Osteocyte (in vitro differentiated cells): ENCODE measurements at places on chromosomes 4 and X. TPM values are rescaled to one million over a fixed set of nuclear protein-coding genes. Genes with fewer than 3 reads are reported as not detected.

DNA sequence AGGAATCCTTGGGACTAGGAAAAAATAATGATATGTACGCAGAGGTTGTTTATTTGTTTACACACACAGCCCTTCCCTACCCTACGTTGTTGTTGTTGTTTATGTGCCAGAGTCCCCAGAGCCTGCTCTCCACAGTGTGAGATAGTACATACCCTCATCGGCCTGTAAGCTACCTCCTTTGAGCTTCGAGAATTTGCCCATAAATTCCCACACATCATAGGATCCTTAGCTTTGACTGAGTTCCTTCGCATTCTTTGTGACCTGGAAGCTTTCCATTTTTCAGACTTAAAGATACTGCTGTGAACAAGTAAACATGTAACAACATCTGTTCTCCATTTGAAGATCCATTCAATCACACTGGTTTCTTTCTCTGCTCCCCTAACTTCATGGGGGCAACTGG lies 114.5 kb downstream of the IRF2 start:
- DNase-seq, result peak; percentile 23

- no peak for DNase-seq
Observed at GRCh38 chr4:23279377-23279986, 586.7 kb downstream of the GBA3 start.

DNA sequence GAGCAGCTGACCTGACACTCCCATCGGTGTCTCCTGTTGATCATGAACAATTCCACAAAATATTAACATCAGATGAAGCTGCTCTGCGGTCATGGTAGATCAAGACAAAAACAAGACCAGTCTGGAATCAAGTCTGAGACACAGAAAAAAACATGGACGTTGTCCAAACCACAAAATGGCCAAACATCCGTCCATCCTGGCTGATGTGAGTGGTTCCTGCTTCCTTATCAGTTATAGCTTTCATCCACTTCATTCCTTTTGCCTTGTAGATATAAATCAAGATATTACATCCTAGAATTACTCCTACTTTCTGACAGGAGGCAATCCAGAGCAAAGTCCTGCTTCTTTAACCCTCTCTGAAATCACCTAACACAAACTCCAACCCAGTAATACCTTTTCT lies 28.8 kb upstream of the PCSK1N start:
- DNase-seq, result no peak

BBS7 gene
- total RNA-seq, result 18.9 and 19.0 TPM in 2 replicates

GRCh38 chr4:122749704-122750454 lies 17.4 kb downstream of the BBS12 start:
- DNase-seq, result no peak

DNA sequence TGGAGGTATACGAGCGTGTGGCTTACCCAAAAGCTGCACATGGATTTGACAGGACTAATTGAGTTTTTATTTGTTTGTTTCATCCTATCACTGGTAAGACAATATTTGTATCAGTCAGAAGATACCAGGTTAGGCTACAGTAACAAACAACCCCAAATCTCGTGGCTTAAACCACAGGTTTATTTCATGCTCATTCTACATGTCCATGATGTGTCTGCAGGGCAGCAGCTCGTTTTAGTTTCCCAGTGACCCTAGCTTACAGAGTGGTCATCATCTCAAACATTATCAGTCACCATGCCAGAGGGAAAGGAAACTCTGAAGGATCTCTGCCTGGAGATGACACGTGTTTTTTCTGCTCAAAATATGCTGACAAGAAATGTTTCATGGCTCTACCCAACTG lies 108.3 kb downstream of the SHROOM3 start:
- no peak for DNase-seq

DNA sequence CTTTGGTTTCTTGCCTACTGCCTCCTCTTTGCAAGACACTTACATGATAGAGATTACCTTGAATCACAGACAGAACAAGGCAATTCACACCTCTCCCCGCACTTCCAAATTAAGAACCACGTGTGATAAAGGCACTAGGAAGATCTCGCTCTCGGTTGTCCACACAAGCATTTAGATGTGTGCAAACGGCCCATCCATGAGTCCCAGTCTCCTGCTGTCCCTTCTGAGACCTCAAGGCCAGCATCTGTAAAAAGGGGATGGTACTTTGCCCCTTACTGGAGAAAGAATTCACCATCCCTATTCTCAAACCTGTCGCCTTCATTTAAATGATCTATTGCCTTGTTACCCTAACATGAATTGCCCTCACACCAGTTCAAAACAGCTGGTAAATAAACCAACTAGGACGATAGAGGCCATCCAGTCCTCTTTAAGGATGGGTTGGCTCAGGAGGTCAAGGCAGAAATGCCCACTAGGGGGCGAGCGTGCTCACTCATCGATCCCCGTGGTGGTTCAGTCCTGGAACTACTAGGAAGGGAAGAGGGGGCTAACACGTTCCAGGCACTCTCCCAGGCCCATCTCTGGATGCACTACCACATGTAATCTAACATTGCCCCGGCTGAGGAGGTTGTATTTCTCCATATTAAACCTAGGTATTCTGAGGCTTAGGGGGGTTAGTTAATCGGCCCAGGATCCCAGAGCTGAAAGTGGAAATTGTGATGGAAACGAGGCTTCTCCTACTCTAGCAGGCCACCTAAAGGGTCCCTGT lies 95.8 kb downstream of the DHX15 start:
- peak; percentile 91 for DNase-seq

- no peak for DNase-seq
Observed at GRCh38 chrX:47936940-47937317, 66.9 kb downstream of the ZNF182 start.

DNA sequence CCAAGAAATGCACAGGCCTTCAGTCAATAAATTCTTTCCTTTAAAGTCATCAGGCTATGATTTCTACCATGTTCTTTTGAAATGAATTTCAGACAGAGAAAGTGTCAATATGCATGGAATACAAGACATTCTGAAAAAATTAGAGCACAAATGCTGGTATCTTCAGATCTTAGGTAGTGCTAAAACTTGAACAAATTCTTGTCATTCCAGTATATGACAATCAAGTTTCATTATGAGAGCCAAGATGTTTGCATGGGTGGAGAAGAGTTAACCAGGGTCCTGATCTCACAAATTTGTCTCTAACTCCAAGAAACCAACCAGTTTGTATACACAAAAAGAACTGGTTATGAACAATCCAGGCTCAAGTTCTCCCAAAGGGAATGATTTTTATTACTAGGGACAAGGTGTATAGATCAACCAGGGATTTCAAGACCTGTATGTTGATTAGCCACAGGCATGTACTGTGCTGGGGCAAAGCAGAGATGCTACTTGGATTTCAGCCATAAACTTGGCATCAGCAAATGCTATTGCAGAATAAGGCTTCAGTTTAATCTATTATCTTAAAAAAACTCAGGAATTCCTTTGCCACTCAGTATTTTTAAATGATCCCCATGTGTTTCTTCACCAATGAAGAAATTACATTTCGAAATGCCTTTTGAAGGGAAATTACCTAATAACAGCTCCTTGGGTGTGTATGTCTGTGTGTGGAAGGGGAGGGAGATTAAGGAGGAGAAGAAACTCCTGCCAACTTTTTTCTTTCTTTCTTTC lies 69.7 kb downstream of the FANCB start:
- no peak for DNase-seq

S100P gene
- total RNA-seq, result not detected in 2 replicates

SUPT20HL1 gene
- total RNA-seq, result not detected in 2 replicates

ARHGAP6 gene
- total RNA-seq, result 3.5 and 4.2 TPM in 2 replicates
